GM23248 (cell line): ENCODE measurements at places on chromosomes 11 and 22.

DNA sequence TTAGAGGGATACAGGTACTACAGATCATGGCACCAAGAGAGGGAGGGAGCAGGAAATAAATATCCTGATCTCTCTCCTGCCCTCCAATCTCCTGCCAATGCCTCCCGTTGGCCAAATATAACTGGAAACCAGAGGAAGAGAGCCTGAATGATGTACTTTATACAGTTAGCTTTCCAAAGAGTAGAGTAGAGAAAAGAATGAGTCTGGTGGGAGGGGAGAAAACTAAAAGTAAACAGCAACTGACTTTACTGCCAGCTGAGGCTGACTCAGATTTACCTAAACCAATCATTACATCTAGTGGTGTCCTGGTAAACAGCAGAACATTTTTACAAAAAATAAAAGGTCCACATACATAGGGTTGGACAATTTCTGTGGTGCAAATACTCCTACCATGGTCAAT is 5.1 kb downstream of the MPZL3 start:
- DNase-seq = no peak

DNA sequence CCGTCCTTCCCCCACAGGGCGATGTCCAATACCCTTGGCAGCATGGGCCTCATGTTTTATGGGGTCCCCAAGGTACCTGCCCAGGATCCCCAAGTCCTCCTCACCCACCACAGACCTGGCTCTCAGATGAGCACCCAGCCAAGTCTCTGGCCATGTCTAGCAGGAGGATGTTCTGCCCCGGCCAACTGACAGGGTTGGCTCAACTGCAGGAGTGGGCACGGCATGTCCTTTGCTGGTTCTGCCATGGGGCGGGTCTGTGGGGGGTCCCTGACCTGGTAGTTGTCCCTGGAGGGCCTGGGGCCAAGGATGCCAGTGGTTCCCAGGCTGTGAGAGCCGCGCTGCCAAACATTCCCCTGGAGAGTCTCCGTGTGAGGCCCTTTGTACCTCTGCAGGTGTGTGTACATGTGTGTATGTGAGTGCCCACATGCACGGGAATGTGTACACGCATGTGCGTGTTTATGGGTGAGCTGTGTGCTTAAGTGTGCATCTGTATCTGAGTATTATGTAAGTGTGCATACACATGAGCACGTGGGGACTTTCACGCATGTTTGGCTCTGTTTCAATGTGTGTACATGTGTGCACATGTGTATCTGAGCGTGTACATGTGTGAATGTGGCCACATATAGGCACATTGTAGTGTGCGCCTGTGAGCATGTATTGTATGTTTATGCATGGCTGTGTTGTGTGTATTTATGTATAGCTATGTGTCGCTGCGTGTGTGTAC is 85.5 kb downstream of the KCNQ1 start:
- DNase-seq = no peak

DNA sequence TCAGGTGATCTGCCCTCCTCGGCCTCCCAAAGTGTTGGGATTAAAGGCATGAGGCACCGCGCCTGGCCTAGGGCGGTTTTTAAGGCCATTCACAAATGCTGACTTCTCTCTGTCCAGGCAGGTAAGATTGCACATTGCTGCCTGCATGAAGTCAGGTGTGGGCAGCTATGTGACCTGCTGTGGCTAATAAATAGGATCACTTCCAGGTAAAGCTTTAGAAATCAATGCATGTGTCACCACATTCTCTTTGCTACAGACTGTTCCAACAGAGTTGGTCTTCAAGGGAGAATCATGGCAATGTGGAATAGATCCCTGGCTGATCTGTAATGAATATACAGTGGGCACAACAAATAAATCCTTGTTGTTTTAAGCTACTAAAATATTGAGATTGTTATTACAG is 260.3 kb upstream of the PITPNB start:
- no peak for DNase-seq

DNA sequence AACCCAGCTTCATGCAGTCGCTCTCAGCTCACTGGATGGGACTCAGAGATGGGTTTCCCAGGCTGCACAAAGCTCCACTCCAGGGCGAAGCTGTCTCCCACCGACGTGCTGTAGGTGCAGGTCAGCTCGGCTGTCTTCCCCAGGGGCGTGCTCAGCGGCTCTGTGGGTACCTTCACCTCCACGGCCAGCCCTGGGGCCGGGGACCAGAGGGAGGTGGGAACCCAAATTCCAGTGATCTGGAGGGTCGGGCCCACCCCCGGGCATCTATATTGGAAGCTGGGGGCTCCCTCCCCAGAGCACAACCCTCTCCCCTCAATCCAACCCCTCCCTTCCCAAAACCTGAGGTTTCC is 689 bp downstream of the VSIG2 start:
- DNase-seq = no peak

- peak; percentile 90 for DNase-seq
These were observed 2.3 kb downstream of the KRTAP5-11 start for GRCh38 chr11:71580057-71581003.

GRCh38 chr11:67268081-67268961 is 2.0 kb downstream of the GRK2 start:
- DNase-seq = no peak

GRCh38 chr11:75306529-75306928 is 44.9 kb downstream of the ARRB1 start:
- no peak for DNase-seq

DNA sequence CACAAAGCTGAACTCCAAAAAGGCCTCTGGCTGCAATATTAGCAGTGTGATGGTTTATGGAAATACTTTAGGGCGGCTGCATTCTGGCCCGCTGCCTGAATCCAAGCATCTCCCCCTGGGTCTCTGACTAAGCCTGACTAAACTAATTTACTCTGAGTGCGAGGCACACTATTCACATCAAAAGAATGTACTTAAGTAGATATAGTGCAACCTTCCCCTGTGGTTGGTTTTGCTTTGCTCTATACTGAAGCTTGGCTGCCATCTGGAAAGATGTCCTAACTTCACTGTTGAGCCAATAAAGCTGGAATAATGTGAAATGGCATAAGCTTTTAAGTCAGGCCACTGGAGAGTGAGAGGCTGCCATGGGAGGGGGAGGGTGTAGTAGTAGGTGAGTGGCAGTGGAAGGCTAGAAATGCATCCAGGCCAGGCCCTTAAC is 321.6 kb downstream of the AASDHPPT start:
- DNase-seq = peak; percentile 99

GRCh38 chr11:128667873-128668272 is 26.0 kb upstream of the FLI1 start:
- peak; percentile 71 for DNase-seq

DNA sequence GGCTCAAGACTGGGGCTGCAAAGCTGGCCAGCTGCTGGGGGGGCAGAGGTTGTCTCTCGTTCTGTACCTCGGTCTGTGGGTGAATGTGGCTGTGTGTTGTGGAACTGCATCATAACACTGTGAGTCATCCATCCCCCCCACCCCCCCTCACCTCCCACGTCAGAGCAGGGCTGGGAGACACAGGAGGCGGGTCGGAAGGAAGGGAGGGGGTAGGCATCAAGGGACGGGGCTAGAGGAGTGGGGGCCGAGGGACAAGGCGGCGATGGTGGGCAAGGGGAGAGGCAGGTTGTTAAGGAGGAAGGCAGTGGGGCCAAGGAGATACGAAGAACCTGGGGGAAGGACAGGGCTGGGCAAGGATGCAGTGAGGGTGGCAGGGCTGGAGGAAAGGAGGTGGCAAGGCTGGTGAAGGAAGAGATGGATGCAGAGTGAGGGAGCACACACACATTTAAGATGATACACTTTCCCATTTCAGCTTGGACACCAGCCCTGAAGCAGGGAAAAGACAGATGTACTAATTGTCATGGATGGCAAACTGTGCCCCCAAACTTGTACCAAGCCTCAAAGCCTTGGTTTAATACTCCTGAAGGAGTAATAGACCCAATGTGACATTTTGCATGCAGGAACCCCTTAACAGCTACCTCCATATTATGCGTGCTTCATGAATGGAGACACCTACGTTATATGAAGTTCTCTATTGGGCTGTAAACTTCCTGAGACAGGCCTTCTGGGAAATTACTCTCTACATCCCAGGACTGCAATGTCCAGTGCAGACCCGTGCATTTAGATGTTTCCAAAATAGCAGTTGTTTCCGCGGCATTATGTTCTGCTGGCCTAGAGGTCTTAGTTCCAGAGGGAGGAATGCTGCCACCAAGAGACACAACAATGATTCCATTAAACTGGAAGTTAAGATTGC is at the start of gene YPEL4:
Gene YPEL4, minus strand, starts transcription at position 87 of the 913 bp plus-strand sequence. CDS start 2,805 bp downstream, outside the sequence.
- peak; percentile 88 for DNase-seq

- no peak for DNase-seq
These were observed 134.9 kb downstream of the RBFOX2 start for GRCh38 chr22:35893698-35894097.

- DNase-seq = no peak
These were observed 274.4 kb upstream of the SYN3 start for GRCh38 chr22:33332538-33332937.

GRCh38 chr11:64482588-64482987 is 108.4 kb upstream of the SLC22A12 start:
- DNase-seq = no peak

- DNase-seq = peak; percentile 86
These were observed 9.1 kb upstream of the CLCF1 start for GRCh38 chr11:67382276-67383136.

DNA sequence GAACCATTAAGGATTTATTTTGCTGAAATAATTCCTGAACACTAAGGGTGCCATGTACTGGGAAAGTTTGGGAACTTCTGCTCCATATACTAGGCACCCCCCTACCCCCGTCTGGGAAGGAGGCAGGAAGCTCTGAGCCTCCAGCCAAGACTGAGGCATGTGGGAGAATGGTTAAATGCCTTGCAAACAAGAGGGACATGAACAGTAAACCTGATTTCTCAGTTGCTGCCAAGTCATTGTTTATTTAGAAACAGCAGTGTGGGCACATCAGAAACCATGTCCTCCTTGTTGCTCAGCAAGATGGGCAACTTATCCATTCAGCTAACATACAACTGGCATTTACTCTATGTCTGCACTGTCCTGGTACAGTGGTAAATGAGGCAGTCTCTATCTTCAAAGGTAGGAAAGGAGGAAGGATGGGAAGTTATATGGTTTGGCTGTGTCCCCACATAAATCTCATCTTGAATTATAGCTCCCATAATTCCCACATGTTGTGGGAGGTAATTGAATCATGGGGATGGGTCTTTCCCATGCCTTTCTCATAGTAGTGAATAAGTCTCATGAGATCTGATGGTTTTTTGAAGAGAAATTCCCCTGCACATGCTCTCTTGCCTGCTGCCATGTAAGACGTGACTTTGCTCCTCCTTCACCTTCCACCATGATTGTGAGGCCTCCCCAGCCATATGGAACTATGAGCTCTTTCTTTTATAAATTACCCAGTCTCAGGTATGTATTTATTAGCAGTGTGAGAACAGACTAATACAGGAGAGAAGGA is 459.1 kb downstream of the MIAT start:
- no peak for DNase-seq

DNA sequence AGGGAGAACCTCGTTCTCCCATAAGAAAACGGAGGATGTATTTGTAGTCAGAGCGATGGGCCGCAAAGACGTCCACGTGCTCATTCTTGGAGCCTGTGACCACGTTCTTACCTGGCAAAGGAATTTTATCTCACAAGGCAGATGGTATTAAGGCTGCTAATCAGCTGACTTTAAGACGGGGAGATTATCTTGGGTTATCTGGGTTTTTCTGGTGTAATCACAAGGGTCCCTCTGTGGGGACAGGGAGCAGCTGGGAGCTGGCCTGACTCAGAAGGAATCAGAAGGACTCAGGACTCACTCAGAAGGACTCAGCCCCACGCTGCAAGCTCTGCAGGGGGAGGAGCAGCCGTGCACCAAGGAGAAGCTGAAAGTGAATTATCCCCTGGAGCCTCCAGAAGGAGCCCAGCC is 7.5 kb upstream of the SIGIRR start:
- DNase-seq = no peak

DNA sequence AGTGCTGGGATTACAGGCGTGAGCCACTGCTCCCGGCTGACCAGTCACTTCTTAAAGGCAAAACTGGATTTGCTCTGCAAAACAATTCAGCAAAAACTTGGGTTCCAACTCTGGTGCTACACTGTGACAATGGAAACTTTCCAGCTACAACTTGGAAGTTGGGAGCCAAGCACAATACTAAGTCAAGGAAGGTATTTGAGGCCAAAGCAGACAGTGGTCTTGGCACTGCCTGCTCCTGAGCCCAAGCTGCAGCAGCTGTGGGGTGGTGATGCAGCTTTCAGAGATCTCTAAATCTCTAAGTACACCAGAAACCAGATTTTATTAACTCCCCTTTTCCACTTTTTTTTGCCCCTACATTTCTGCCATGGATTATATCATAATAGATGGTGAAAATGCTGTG is 17.5 kb downstream of the ADM start:
- DNase-seq = peak; percentile 43

DNA sequence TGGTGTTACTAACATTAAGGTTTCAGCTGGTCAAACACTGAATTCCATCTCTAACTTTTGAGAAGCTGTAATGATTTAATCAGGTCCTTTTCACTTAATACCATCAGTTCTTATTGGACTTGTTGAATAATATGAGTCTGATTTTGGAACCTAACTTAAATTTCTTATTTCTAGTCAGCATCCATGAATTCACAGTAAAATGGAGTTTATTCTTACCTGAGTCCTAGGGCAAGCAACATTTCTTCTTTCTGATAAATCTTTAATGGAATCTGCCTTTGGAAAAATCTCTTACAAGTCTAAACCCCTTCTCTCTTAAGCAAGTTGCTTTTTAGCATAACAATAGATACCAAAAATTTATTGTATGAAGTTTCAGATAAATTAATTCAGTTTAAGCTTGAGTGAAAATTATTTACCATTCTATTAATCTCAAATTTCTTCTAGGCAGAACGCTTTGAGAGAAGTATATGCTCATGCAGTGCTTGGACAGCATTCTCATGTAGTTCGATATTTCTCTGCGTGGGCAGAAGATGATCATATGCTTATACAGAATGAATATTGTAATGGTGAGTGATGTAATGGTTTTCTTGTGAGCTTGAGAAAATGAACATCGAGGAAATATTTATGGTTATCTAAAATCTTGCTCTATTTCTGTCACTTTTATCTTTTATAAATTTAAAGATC is 3.4 kb downstream of the WEE1 start:
- DNase-seq = peak; percentile 58

- DNase-seq = no peak
These were observed 983 bp downstream of the EHF start for GRCh38 chr11:34621876-34622275.

GRCh38 chr22:10780281-10780680 is 4747.7 kb upstream of the OR11H1 start:
- DNase-seq = no peak

- no peak for DNase-seq
These were observed 56.1 kb downstream of the SMCO4 start for GRCh38 chr11:93487032-93487483.

DNA sequence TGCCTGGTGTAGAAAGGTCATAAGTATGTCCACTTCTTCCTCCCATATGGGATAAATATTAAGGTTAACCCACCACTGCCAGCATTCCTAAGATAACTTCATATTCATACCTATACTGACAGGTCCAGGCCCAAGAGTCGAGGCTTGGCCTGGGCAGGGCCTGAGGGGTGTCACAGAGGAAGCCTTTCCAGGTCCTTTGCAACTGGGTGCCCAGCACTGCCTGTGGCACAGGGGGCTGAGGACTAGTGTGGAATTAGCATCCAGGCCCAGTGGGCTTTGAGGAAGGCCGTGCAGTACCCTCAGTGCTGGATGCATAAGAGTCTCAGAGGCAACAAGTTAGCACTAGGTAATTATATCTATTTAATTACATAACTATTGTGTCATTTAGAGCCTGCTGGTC is 65.4 kb downstream of the PKNOX2 start:
- DNase-seq = no peak
